ENCODE measurements at places on chromosomes 3 and 15.

GRCh38 chr15:68187559-68187958 lies 17.6 kb downstream of the CALML4 start:
- no peak for DNase-seq

- no peak for DNase-seq
Measured at GRCh38 chr15:62497356-62497755, 332.3 kb upstream of the C2CD4B start.

DNA sequence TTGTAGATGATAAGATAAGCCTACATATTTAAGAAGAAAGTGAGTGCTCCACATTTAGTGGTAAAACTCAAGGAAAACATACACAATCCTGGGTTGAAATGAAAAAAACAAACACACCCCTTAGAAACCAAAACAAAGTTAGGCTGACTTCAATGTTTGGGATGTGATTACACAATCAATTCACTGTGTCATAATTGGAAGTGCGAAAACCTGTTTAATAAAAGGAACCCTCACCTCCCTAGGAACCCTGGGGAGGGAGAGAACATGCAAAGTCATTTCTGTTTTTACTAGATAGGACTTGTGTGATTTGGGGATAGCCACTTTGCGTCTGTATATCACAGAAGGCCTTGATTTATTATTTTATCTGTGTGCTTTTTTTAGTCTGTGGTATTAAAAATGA lies 275.0 kb downstream of the NFKBIZ start:
- DNase-seq = no peak

GRCh38 chr3:25697553-25697952 lies 32.8 kb upstream of the TOP2B start:
- no peak for DNase-seq

DNA sequence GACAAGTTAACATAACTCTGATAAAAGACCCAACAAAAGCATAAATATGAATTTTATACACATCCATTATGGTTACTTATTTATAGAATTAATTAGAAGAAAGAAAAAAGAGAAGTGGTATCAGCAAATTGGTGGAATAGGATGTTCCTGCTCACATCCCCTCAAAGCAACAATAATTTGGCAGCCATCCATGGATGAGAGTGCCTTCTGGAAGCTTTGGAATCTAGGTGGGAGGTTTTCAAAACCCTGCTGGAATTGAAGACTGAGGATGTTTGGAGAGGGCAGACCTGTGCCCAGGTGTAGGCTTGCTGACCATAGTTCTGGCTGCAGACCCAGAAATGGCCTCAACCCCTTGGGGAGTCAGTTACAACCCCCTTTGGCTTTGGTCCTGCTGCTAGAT lies 91.2 kb downstream of the EDEM1 start:
- DNase-seq = no peak
